NCI-H748 treated with DMSO at 0.1 percent for 48 hours (cell line): ENCODE measurements at places on chromosomes 7 and 10.

DNA sequence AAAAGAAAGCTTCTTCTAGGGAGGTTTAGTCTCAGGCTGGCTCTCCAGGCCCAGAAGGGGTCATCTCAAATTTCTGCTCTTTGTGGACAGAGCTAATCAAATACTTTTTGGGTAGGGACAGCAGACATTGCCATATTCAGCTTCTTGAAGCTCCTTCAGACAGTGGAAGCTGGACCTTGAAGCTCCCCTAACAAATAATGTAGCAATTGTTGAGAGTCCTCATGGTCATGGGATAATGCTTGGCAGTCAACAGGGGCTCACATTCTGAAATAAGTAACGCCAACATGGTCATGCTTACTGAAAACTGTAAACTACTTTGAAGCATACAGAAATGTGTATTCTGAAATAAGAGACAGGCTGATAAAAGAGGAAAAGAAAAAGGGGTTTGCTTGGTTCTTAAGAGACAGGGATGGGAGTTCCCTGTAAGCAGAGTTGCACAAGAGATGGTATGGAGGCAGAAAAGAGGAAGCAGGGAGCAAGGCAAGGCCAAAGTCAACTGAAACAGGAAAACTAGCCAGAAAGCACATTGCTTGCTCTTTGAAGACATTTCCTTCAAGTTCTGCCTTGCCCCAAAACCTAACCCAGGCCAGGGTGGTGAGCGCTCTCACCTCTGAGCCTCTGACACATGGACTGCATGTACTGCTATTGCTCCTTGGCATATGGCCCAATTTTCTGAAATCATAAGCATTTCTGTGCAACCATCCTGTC is 53.1 kb upstream of the KMT2E start:
- no peak for DNase-seq

GRCh38 chr10:18490755-18491154 is 160.6 kb downstream of the NSUN6 start:
- no peak for DNase-seq

DNA sequence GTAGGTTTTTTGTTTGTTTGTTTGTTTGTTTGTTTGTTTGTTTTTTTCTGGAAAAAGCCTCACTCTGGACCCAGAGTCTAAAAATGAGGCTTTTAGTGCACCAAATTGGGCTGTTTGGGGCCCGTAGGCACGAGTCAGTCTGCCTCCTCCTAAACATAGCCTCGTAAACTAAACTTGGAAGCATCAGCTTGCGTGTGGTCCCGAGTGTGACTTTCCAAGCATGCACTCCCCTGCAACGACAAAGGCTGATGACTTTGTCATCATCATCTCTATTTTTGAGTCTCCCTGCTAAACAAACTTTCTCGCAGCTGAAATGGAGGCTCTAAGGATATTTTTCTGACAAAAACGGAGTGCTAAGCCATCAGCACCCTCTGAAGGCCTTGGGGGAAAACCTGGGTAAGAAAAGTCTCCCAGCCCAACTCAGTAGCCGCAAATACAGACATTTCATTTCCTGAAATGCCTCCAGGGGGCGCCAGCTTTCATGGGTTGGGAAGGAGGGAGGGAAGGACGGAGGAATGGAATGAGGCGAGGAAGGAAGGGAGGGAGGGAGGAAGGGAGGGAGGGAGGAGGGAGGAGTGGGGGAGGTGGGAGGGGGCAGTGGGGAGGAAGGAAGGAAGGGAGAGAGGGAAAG is 245.9 kb downstream of the KCNMA1 start:
- peak; percentile 22 for DNase-seq

DNA sequence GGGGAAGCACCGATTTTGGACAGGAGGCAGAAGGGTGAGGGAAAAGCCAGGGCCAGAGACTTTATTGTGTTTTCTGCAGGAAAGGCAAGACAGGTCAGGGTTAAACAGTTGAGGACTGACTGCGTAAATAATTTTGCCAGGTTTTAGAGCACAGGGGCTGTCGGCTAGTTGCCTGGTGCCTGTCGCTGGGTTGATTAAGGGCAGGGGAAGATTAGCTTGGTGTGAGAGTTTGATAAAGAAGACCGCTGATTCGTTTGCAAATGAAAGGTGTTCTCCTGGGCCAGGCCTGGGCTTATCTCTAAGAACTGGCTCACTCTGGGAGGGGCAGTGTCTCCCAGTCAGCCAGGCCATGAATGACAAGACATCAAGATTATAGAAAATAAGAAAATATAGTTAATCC is 75.6 kb downstream of the SLC37A3 start:
- DNase-seq: no peak

DNA sequence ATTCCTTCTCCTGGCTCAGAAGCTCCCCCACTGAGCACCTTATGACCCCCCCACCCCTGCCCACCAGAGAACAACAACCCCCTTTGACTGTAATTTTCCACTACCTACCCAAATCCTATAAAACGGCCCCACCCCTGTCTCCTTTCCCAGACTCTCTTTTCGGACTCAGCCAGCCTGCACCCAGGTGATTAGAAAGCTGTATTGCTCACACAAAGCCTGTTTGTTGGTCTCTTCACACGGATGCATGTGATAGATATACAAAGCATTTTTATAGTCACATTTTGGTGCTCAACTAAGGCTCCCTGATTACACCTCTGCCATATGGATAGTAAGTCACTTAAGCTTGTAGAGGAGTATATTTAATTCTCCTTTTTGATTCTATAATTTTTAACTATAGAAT is 985.8 kb downstream of the REEP3 start:
- DNase-seq: no peak

GRCh38 chr7:36348256-36348655 is 41.4 kb upstream of the ANLN start:
- no peak for DNase-seq

GRCh38 chr10:42991442-42992098 is 85.3 kb upstream of the RET start:
- no peak for DNase-seq

DNA sequence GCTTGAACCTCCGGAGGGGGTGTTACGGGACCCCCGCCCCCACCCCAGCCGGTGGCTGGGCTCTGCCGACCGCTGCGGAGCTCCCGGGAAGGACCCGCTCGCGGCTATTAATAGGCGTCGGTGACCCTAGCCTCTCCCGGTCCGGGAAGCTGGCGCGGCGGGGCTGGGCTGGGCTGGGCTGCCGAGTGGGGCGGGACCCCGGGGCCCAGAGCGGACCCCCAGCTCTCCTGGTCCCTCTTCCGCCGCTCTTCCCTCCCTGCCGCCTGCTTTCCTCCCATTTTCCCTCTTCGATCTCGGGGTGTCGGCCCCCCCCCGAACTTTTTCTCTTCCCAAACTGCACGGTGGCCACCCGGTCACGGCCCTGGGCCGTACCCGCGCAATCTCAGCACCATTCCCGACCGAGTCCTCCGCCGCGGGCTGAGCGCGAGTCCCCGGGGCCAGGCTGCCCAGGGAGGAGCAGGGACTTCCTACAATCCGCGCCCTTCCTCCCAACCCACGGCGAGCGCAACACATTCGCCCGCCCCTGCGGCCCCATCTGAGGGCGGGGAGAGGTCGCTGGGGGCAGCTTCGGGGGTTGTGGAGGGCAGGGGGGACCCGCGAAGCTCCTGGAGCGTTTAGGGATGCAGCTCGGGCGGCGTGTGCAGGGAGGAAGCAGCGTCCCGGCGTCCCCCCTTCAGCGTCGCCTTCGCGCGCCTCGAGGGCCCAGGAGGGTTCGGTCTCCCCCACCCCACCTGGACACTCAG is 3.1 kb upstream of the ELFN1 start:
- DNase-seq: no peak

DNA sequence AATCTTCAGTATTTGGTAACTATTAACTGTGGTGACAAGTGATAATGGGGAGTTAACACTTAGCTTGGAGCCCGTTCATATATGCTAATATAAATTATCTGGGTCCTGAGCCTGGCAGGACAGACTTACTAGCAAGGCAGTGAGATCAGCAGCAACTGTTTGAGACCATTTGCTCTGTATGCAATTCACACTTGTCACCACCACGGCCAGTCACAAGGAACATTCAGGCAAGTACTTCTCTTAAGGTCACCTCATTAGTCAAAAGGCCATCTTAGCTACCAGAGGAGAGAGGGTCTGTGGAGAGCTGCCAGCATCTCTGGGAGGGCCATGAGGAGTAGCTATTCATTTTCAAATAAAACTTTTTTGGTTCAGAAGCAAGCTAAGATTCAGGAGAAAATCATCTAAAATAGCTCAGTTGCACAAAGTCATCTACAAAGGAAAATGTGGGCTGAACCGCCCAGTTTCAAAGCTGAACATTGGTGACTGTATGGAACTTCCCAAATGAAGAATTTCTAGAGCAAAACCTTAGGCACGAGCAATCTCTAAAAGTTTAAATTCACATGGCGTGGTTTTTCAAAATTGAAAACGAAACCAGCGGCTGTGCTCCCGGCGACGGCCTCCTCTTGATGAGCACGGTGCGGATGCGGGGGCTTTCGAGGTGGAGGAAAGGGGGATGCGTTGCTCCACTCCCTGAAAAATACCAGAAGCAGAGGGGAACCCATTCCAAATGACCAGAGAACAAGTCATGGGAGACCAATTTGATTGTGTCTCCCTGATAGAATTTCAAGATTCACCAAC is 233.5 kb upstream of the MGMT start:
- no peak for DNase-seq

- DNase-seq: no peak
These were observed 159.4 kb downstream of the FRMD4A start for GRCh38 chr10:14171336-14171735.

DNA sequence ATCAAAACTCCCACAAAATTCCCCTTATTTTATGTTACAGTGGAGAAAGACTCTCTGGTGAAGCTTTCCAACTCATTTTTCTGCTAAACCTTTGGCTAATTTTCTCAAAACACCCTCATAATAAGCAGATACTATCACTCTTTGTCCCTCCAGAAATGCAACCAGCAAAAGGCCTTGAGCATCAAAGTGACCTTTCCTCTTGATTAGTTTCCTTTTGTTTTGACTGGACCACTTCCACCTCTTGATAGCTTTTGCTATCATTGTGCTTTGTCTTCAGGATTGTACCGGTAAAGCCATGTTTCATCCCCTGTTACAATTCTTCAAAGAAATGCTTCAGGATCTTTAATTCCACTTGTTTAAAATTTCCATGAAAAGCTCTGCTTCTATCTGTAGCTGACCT is 115.1 kb upstream of the SLC13A1 start:
- no peak for DNase-seq

DNA sequence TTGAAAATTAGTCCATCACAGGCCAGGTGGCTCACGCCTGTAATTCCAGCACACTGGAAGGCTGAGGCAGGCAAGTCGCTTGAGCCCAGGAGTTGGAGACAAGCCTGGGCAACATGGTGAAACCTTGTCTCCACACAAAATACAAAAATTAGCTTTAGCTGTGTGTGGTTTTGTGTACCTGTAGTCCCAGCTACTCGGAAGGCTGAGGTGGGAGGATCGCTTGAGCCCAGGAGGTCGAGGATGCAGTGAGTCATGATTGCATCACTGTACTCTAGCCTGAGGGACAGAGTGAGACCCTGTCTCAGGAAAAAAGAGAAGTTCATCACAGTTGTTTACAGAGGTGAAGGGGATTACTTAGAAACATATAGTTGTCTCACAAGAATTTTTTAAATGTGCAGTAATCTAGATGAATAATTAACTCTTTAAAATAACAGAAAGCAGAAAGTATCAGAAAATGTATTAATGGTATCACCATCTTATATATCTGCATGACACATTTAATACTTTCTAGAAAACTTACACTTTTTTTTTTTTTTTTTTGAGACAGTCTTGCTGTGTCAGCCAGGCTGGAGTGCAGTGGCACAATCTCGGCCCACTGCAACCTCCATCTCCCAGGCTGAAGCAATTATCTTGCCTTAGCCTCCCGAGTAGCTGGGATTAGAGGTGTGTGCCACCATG is 8.9 kb downstream of the LCOR start:
- DNase-seq: no peak

GRCh38 chr7:18221377-18222293 is 194.0 kb upstream of the PRPS1L1 start:
- DNase-seq: no peak

DNA sequence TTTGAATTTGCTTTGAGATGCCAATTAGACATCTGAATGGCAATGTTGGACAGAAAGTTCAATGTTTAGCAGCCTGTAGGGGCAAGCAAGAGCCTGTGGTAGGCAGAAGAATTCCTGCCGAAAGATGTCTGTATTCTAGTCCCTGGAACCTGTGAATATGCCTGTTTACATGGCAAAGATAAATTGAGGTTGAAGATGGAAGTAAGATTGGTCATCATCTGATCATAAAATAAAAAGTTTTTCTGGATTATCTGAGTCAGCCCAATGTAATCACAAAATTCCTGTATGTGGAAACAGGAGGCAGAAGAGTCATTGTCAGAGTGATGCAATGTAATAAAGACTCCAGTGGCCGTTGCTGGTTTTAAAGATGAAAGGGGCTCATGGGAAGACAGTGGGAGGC is 430.5 kb downstream of the MDFIC start:
- DNase-seq: no peak

DNA sequence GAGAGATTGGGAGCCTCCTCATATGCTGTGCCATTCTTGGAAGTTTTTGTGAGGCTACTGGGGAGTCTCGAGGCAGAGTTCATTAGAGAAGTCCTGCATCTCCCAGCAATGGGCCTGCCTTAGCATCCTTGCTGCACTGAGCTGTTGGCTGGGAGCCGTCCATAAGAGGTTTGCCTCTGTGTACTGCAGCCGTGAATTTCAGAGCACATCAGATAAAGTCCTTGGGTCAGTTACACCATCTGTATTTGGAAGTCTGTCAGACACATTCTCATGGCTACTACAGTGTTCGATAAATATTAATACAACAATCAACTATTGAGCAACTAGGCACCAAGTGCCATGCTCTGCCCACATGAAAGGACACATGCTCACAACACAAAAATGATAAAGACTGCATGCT is 100.5 kb upstream of the SEC61G start:
- DNase-seq: no peak

DNA sequence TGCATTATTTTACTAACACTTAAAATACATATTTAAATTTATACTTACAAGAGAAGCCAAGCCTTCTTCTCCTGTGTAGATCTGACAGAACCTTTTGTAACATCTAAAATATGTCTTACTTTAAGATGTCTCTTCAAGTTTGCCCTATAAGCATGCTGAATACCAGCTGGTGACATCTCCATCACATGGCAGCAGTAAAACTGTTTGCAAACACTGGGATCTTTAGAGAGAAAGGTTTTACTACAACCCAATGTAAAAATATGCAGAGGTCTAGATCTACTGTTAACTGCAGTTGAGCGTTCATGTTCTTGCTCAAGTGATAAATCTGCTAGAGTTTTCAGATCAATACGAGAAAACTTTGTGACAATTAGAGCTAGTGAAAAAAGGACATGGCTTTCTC is 23.2 kb downstream of the PDZD8 start:
- no peak for DNase-seq

GRCh38 chr7:81327468-81328266 is 408.8 kb upstream of the SEMA3C start:
- DNase-seq: no peak

GRCh38 chr10:12500381-12501303 is 151.3 kb downstream of the CAMK1D start:
- peak; percentile 73 for DNase-seq

GRCh38 chr10:129441372-129442009 is 25.6 kb upstream of the MGMT start:
- no peak for DNase-seq

GRCh38 chr7:55005241-55005851 is 13.5 kb upstream of the EGFR start:
- DNase-seq: no peak

- DNase-seq: no peak
These were observed 447.6 kb upstream of the NFE2L3 start for GRCh38 chr7:25704413-25704812.
